ENCODE measurements at places on chromosomes 12 and 14. TPM values are rescaled to one million over a fixed set of nuclear protein-coding genes. Genes with fewer than 3 reads are reported as not detected.
A peak's percentile ranks its signal among the peaks of the same experiment; 100 is the strongest.

GRCh38 chr12:65557438-65558181 is 266.7 kb upstream of the HMGA2 start:
- DNase-seq = no peak
- H3K27ac ChIP-seq = no peak overlapping the region
- no peaks in the 10 kb centered on the region for H3K27me3 ChIP-seq
- no peak overlapping the region for H3K4me3 ChIP-seq
- no peaks in the 10 kb centered on the region for H3K36me3 ChIP-seq

DNA sequence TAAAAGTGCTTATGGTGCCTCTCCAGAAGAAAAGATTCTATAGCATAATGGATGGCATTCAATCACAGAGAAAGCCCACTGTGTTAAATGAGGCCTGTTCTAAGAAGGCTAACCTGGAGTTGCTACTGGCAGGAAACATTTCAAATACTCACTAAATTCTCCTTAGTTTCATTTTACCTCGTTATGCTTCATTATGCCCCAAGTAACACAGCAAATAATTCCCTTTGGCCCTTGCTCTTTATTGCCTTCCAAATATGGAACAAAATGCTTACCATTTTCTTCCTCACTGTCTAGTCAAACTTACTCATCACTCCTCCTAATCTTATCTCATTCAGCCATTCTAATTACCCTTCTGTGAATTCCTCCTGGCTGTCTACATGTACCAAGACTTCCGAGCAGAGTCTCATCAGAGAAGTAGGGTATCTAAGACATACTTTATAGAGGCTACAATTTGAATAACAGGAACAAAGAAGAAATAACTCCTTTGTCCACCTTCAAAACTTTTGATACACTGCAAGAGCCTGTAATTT is 292.1 kb upstream of the CLEC14A start:
- no peak overlapping the region for H3K4me3 ChIP-seq
- H3K27ac ChIP-seq = no peak overlapping the region
- no peaks in the 10 kb centered on the region for H3K27me3 ChIP-seq
- no peaks in the 10 kb centered on the region for H3K36me3 ChIP-seq

GRCh38 chr12:3205742-3206519 is 128.8 kb downstream of the TSPAN9 start:
- peaks cover 23% of the 10 kb centered on the region for H3K4me1 ChIP-seq
- no peaks in the 10 kb centered on the region for H3K36me3 ChIP-seq
- H3K27ac ChIP-seq = no peak overlapping the region
- no peak overlapping the region for H3K4me3 ChIP-seq
- no peak for DNase-seq

DNA sequence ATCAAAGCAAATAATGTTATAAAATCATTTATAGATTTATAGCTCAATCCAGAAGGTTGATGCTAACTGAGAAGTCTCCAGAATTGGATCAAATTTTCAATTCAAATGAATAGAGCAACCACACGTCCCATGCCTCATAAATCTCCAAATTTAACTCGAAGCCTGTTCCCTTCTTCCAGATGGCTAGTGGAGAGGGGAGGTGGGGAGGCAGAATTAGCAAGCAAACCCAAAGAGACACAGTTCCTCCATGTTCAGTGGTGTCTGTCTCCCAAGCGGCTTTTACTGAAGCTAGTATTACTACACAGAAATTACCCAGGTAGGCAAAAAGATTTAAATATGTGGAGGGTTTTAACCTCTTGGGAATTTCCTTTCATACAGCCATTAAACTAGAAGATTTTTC is 65.8 kb downstream of the DUSP6 start:
- H3K4me3 ChIP-seq = no peak overlapping the region
- no peak overlapping the region for H3K27ac ChIP-seq
- no peaks in the 10 kb centered on the region for H3K36me3 ChIP-seq
- H3K4me1 ChIP-seq = peaks cover 3% of the 10 kb centered on the region

DNA sequence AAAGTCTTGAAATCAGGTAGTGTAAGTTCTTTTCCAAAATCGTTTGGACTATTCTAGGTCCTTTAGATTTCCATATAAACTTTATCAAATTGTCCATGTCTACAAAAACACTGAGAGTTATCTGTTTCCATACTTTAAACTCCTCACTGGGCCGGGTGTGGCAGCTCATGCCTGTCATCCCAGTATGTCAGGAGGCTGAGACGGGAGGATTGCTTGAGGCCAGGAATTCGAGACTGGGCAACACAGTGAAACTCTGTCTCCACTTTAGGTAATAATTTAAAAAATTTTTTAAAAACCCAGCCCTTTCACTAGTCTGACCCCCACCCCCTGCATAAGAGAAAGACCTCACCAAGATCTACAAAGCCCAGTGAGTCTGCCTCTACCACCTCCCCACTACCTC is 6.4 kb upstream of the ISM2 start:
- peaks cover 4% of the 10 kb centered on the region for H3K27me3 ChIP-seq
- H3K4me3 ChIP-seq = no peak overlapping the region
- H3K27ac ChIP-seq = no peak overlapping the region
- DNase-seq = no peak
- peaks cover 21% of the 10 kb centered on the region for H3K36me3 ChIP-seq
- H3K4me1 ChIP-seq = no peaks in the 10 kb centered on the region

The GLIPR1L2 gene
- total RNA-seq = 1.1 TPM

The NEDD1 gene
- total RNA-seq = 17.8 TPM

GRCh38 chr14:103021684-103022001 is 35.7 kb downstream of the CDC42BPB start:
- H3K4me3 ChIP-seq = no peak overlapping the region
- no peaks in the 10 kb centered on the region for H3K27me3 ChIP-seq
- no peaks in the 10 kb centered on the region for H3K36me3 ChIP-seq
- no peak for DNase-seq

DNA sequence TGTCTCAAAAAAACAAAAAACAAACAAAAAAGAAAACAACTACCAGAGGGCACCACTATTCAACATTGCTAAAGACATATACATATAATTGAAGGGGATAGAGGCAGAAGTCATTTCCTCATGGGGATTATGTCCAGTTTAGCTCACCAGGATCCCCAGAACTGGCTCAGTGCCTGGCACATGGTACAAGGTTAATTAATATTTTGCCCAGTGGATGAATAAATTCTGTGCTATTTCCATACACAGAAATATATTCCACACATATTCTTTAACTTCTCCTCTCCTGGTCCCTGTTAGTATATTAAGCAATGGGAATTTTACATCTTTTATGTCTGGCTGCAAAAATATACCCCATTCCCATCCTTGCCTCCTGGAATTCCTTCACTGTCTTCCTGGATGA is 6.7 kb downstream of the FOS start:
- no peak for DNase-seq
- H3K27ac ChIP-seq = no peak overlapping the region
- no peak overlapping the region for H3K4me3 ChIP-seq
- peaks cover 15% of the 10 kb centered on the region for H3K36me3 ChIP-seq

The ABCD2 gene
- 0.46 TPM for total RNA-seq

The FOXN4 gene
- total RNA-seq = not detected

The CISTR gene
- total RNA-seq = not detected

GRCh38 chr12:59595883-59596540 is at the start of gene SLC16A7:
TSS of gene SLC16A7 (plus strand) at chr12:59596029. CDS start at chr12:59704802, 108,773 bp downstream.
- H3K27me3 ChIP-seq = no peaks in the 10 kb centered on the region
- peak within 1 kb of the TSS; percentile 78 for H3K4me3 ChIP-seq
- DNase-seq = peak; percentile 94
- H3K27ac ChIP-seq = peak within 1 kb of the TSS; percentile 96
- H3K36me3 ChIP-seq = no peaks in the 10 kb centered on the region
- H3K4me1 ChIP-seq = peaks cover 19% of the 10 kb centered on the region

The GLIPR1 gene
- total RNA-seq = 38.2 TPM

The CCDC197 gene
- total RNA-seq = not detected

GRCh38 chr12:26636710-26637328 is 196.2 kb downstream of the ITPR2 start:
- H3K4me3 ChIP-seq = no peak overlapping the region
- H3K36me3 ChIP-seq = no peaks in the 10 kb centered on the region
- H3K27me3 ChIP-seq = no peaks in the 10 kb centered on the region
- no peaks in the 10 kb centered on the region for H3K4me1 ChIP-seq

- H3K4me3 ChIP-seq = no peak overlapping the region
- no peak for DNase-seq
These were observed 131.3 kb upstream of the HIF1A start for GRCh38 chr14:61563880-61564617.

The CLEC1B gene
- not detected for total RNA-seq

DNA sequence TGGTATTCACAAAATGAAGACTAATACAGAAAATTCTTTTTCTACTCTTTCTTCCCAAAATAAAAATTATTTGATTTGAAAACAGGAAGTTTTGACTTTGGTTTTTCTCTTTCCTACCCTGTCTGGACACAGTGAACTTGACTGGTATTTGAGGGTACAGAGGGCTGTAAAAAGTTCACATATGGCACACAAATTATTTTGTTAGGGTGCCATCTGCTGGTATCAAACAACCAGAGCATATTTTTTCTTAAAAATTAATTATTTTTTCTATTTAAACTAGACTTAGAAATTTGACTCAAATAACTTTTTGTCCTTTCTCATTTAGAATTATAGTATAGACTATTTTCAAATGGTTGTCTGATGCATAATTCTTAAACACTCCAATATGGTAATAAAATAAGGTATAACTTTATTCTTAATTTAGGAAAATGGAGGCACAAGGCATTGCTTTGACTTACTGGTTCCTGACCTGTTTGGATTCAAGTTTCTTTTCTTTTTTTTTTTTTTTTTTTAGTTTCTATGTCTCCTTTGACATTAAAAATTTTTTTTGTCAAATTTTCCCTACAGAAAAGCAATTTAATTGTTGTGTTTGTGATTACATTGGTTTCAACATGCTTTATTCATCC is 390.6 kb downstream of the PRKD1 start:
- no peaks in the 10 kb centered on the region for H3K27me3 ChIP-seq
- H3K4me3 ChIP-seq = no peak overlapping the region
- no peak overlapping the region for H3K27ac ChIP-seq
- no peaks in the 10 kb centered on the region for H3K4me1 ChIP-seq
- no peak for DNase-seq
- H3K36me3 ChIP-seq = no peaks in the 10 kb centered on the region

DNA sequence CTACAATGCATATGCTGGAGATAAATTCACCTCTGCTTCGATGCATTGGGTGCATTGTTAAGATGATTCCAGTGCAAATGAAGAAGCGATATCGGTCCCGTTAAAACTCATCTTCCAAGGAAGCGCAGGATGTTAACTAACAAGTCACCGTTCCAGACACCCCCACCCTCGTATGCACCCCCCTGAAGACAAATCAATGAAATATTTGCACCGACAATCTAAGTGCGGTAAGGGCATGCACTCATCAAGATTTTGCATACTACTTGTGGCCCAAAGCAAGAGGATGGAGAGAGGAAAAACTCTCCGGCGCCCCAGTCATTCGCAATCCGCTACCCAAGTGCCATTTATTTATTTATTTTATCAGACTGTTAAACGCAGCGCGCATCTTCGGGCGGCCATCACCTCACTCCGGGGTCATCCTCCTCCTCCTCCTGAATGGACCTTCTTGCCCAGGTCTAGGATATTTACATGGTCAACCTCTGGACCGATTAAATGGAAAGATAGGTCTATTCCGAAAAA is 1.2 kb downstream of the NOVA1 start:
- H3K27ac ChIP-seq = no peak overlapping the region
- peak; percentile 32 for DNase-seq
- no peaks in the 10 kb centered on the region for H3K4me1 ChIP-seq
- no peaks in the 10 kb centered on the region for H3K36me3 ChIP-seq
- H3K4me3 ChIP-seq = peak overlapping the region; percentile 52

- peak overlapping the region; percentile 36 for H3K4me3 ChIP-seq
- H3K27ac ChIP-seq = peak overlapping the region; percentile 96
- DNase-seq = no peak
- H3K36me3 ChIP-seq = no peaks in the 10 kb centered on the region
These were observed 12.5 kb upstream of the IRF2BPL start for GRCh38 chr14:77040741-77041653.

GRCh38 chr12:106073179-106073578 is 65.6 kb downstream of the NUAK1 start:
- no peak for DNase-seq
- no peak overlapping the region for H3K4me3 ChIP-seq
- H3K27me3 ChIP-seq = no peaks in the 10 kb centered on the region
- no peak overlapping the region for H3K27ac ChIP-seq

DNA sequence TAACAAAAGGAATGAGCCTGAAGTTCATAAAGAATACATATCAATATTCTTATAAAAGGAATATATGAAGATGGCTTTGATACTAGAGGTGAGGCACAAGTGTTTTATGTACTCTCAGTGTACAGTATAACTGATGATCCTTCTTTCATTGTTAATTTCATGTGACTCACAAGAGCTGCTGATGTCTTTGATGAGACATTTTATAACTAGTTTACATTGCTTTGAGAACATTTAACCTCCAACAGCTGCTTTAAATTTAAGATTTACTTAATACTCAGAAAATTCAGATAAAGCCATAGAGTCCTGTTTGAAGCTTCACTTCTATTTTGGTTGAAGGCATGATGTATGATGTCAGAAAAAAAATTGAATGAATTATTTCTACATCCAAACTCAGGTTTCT is 59.8 kb downstream of the WASHC4 start:
- H3K4me1 ChIP-seq = no peaks in the 10 kb centered on the region
- no peak overlapping the region for H3K4me3 ChIP-seq
- H3K36me3 ChIP-seq = peaks cover 99% of the 10 kb centered on the region
- H3K27ac ChIP-seq = no peak overlapping the region

DNA sequence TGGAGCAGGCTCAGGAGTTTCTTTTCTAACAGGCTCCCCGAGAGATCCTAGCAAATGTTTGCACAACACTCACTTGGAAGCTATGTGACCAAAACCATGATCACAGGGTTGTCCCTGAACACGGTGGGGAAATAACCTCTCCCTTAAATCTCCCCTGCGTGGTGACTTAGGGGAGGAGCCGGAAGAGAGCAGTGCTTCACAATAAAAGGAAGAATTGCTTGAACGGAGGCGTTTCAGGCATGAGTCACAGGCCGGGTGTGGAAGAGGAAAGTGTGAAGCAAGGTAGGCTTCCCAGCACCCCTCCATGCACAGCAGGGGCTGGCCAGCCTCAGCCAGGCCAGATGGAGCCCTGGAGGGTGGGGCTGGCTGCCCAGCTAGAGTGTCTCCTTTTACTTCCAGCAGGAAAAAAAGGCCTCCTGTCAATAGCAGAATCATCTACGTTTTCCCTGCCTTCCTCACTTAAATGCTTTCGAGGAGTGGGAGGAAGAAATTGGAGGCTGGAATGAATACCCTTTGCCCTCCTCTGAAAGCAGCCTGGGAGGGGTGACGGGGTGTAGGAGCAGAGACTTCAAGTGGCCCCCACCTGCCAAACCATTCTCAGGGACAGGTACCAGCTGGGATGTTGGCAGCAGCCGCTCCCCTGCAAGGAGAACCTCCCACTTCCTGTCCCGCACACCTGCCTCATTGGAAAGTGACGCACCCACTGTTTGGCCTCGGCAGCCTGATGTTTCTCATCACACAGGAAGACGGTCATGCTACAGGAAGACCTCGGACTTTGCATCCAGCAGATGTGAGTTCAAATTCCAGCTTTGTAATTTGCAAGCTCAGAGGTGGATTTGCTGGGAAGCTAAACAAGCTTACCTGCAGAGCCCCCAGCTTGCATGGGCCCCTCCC is 30.1 kb upstream of the PPP2R5C start:
- peak overlapping the region; percentile 11 for H3K4me3 ChIP-seq
- H3K27me3 ChIP-seq = no peaks in the 10 kb centered on the region
- peak; percentile 90 for DNase-seq
- no peaks in the 10 kb centered on the region for H3K36me3 ChIP-seq

Data from upper lobe of right lung (tissue), 1 donor.